Activated T-cell treated with anti-CD3 and anti-CD28 coated beads, Interleukin-2, amount 50 U/mL, for 24 hours (primary cell): ENCODE measurements at places on chromosomes 13 and 19.

GRCh38 chr13:72508392-72508791, 219.0 kb downstream of the MZT1 start:
- DNase-seq, result no peak

GRCh38 chr19:33894787-33895186, 98.1 kb downstream of the KCTD15 start:
- DNase-seq, result no peak

GRCh38 chr13:80654638-80655249, 313.8 kb upstream of the SPRY2 start:
- DNase-seq, result no peak

- no peak for DNase-seq
Measured at GRCh38 chr13:45282994-45283393, 58.0 kb downstream of the TPT1 start.

DNA sequence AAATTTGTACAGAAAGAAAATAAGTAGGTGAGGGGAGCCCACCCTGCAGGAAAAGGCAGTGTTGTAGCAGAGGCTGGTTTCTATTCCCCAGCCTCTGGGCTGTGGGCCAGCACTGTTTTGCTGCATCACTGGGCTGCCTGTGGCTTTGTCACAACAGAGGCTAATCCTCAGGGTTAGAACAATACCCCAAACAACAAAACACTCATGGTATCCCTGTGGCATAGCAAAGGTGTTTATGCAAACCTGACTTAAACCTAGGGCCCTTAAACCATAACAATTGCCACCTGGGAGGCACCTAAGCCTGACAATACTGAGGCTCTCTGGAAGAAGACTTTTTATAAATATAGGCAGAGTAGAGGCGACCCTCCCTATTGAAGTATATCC, 314.7 kb downstream of the OLFM4 start:
- DNase-seq, result no peak

GRCh38 chr13:21966014-21966413, 295.1 kb downstream of the FGF9 start:
- no peak for DNase-seq

GRCh38 chr19:47854459-47854858, 4.6 kb upstream of the TPRX2 start:
- DNase-seq, result no peak

DNA sequence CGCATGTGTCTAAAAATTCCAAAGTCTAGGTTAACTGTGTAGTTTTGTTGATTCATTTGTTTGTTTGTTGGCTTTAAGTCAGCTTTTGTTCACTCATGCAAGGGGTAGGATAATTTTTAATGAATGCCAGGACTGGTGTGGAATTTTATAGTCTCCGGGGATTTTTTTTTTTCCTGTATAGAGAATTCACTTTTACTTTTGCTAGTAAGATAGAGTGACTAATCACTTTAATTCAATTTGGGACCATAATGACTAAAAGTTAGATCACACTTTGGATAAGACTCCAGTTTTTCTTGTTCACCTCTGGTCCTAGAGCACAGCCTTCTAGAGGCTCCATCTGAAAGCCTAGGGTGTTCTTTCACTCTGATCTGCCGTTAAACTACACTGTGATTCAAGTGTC, 1690.0 kb downstream of the PCDH9 start:
- no peak for DNase-seq

DNA sequence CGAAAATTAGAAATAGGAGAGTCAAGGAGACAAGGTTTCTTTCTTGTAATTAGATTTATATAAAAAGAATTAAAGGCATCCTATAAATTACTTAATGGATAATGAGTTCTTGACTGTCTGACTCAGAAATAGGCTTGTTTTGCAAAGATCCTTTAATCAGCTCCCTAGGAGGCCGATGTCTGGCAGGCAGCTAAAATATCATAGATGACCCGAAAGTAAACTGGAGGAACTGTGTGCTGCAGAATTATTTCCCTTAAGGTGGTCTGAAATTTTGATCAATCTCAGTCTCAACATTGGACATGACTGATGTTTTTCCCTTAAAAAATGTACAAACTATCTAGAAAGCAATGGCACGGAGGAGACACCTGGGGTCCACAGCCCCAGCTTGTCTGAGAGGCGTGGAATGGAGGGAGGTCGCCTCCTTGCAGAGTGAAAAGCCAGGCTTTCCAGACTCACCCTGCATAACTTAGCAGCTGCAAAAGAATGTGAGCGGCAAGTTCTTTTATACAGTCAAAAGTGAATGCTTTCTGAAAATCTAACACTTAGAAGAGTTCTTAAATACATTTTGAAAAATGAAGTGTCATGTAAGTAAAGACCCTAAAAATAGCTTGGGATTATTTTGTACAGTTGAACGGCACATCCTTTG, 44.8 kb downstream of the MBNL2 start:
- DNase-seq, result no peak

GRCh38 chr13:44692173-44692713, 116.1 kb upstream of the TSC22D1 start:
- DNase-seq, result no peak

DNA sequence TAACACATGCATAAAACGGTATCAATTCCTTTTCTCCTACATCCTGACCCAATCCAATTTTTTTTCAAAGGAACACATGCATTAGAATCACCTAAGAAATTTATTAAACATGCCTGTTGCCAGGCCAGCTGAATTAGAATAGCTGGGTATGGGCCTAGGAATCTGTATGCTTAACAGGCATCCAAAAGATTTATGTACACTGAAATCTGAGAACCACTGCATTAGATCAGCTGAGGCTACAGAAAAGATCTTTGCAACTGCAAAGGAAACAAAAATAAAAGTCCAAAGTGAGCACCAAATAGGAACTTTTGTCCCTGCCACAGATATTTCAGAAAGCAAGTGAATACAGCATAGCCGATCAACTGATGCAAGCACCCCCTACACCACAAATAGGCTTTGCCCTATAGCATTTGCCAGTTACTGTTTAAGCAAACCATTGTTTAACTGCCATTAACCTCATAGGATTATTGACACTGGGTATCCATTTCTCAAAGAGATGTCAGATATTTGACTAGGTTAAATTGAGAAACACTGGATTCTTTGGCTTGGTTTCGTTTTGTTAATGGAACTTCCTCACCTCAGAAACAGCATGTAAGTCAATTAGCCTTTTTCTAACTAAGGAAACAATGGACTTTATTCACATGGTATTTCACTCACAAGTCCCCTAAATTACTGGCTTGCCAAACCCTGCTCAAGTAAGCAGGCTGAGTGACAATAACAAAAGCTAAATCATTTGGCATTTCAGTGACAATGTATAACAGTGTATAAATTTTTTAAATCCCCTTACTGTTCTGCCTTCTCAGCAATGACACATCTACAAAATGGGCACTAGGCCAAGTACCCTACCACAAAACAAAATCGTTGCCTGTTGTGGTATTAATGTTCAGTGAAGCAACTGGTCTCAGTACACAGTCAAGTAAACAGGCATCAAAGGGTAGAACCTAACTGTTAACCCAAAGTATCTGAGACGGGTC, 67.8 kb downstream of the SUCLA2 start:
- DNase-seq, result no peak

DNA sequence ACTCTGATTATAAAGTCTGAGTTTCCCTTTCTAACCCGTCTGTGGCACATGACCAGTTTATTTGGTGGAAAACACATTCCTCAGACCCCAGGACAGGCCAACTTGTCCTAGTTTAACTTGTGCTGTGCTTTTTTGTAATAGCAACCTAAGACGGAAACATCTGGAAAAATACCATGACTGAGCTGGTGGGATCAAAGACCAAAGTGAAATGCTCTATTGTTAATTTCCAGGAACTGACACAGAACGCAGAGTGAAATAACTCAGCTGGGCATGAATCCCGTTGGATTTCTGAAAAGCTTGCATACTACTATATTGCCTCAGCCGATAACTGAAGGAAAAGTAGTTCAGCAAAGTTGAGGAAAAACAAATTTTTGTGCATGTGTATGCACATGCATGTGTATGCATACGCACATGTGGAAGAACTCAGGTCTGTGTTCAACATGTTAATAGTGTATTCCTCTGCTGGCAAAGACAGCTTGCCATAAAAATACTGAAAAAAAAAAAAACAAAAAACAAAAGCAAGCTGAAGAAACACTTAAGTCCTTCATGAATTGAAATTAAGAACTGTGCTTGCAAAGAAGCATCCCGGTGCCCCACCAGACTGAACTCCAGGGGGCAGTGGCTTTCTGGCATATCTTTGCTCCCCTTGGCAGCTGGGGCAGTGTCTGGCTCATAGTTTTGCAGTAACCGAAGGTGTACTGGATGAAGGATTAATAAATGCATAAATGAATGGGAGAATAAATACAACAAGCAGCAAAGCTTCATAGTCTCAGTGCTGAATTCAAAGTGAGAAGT, 187.8 kb downstream of the LHFPL6 start:
- no peak for DNase-seq

DNA sequence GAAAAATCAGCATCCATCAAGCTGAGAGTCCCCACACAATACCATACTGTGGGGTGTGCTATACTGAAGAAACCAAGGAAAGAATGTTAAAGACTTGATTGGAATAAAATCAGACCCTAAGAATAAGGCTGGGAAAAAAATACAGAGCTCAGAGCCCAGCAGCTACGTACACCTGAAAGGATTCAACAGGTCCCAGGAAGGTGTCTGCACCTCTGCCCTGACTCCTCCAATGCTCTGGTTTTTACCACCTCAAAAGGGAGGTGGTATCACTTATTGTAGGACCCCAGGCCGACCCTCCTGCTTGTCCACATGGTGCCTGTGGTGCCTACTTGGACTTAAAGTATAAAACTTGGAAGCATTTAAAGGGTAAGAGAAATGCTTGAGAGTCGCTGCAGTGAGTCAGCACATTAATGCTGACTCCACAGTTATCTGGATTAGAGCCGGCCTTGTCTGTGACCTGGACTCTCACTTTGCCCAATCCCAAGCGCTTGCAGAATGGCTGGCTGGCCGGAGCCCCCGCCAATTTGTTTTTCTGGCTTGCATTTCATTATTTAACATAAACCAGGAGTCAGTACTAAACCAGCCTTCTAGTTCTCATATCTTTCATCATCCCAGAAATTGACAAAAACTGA, 110.1 kb downstream of the FGF14 start:
- no peak for DNase-seq

DNA sequence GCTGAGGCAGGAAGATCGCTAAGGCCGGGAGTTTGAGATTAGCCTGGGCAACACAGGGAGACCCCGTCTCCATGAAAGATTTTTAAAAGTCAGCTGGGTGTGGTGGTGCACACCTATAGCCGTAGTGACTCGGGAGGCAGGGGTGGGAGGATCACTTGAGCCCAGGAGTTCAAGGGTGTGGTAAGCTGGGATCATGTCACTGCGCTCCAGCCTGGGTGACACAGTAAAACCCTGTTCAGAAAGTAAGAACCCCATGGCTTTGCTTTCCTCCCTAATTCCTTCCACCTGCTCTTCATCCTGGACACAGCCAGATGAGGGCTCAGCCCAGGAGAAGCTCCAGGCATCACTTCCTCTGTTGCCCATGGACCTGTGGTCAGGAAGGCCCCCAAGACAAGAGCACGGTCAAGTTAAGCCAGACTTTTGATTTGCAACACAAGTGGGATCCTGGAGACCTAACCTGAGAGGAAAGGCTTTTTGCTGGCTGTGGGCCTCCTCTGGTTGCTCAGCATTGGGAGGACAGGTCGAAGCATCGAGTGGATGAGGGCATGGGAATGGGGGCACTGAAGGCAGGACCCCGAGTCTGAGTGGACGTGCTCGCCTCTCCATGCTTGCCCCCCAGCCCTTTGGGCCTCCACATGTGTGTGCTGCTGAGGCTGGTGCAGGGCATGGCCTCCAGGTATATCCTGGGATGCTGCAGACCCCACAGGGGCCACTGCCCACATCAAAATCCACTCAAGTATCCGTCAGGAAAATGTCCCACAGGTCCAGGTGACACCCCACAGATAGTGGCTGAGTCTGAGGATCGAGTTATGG, 25.4 kb downstream of the TUBA3C start:
- no peak for DNase-seq
